ENCODE measurements at places on chromosomes 13 and 19.

DNA sequence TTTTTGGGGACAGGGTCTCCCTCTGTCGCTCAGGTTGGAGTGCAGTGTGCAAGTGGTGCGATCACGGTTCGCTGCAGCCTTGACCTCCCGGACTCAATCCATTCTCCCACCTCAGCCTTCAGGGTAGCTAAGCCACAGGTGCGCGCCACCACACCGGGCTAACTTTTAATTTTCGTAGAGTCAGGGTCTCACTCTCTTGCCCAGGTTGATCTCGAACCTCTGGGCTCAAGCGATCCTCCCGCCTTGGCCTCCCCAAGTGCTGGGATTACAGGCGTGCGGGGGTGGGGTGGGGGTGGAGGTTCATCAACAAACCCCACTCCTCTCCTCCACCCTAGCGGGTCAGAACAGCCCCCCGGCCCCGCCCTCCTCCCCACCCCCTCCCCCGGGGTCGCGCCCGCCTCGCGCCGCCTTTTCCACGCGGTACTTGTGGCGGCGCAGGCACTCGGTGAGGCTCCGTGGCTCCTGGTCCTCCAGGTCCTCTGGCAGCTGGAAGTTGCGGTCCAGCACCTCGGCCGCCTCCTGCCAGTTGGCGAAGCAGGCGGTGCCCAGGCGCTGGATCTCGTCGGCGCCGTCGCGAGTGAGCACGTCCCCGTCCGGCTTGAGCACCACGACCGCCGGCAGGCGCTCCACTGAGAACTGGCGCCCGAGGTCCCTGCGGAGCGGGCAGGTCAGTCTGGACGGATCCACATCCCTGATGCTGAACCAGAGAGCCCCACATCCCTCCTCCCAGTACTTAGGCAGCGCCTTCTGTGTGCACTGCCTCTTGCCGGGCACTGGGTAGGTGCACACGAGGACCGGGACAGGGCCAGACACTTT lies 5.2 kb downstream of the NXNL1 start:
- no peak for DNase-seq

DNA sequence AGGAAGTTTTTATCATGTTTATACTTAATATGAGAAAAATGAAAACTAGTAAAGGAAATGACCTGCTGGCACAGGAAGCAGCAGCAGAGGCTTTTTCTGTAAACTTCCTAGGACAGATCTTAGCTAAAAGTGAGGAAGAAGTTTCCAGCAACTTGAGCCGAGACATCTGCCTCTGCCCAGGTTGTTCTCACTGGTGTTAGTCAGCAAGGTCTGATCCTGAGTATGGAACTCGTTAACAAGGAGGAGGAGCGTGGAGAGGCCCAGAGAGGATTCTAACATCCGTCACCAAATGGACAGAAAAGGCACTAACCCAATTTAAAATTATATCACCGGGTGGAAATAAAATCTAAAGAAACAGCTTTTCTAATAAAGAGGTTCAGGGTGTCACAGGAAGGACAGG lies 43.6 kb downstream of the PHF11 start:
- no peak for DNase-seq

DNA sequence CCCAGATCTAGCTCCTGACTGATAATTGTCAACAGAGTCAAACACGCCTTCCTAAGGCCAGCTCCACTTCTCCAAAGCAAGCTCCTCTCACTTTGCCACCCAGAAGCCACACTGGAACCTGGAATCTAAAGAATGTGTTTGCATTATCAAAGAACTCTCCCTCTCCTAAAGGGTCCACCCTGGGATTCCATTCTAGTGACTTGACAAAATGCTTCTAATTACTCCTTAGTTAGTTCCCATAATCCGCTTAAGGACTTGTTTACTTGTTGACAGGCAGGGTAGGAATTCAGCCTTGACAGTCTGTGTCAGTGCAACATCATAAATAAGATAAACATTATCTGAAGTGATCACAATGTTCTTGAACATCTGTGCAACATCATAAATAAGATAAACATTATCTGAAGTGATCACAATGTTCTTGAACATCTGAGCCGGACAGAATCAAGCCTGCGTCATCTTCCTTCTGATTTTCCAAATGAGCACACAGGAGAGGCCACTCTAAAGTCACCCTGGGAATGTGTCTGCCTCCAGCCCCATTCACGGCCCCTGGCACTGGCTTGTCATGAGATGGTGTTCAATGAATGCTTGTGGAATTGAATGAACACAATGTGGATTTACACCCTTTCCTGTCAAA lies 512.1 kb downstream of the IRS2 start:
- DNase-seq = peak; percentile 47

DNA sequence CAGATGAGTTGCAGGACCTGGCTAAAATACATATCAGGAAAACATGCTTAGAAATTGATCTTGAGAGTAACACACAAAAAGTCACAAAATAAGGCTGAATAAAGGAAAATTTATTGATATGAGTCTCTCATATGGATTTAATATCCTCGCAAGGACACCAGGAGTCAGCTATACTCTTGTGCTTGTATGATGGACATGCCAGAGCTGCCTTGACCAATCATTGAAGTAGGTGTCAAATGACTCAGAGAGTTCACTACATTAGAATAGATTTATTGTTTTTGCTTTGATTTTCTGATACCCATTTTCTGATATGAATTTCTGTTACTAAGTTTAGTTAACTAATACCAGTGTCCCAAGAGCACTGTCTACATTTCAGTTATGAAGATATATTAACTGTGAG lies 37.4 kb upstream of the CSNK1A1L start:
- no peak for DNase-seq
